ENCODE measurements at places on chromosomes 11 and 22. TPM values are rescaled to one million over a fixed set of nuclear protein-coding genes. Genes with fewer than 3 reads are reported as not detected.

DNA sequence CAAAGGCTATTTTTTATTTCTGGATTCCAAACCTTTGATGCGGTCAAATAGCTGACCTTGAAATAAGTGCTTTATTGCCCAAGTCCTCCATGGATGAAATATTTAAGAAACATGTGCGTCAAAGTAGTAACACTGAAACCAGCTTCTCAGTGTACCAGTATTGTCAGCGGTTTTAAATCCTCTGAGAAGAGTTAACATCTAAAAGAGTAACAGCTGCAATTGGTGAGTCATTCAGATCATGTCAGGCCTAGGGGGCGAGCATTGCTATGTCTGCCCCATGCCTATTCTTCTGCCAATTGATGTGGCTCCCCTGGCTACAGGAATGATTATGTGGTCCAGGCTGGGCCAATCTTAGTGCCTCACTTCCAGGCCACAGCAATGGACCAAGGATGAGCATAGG, 263.3 kb upstream of the SORL1-AS1 start:
- DNase-seq, result no peak

RASL10A gene
- total RNA-seq, result not detected

NAA40 gene
- total RNA-seq, result 4.5 TPM

DNA sequence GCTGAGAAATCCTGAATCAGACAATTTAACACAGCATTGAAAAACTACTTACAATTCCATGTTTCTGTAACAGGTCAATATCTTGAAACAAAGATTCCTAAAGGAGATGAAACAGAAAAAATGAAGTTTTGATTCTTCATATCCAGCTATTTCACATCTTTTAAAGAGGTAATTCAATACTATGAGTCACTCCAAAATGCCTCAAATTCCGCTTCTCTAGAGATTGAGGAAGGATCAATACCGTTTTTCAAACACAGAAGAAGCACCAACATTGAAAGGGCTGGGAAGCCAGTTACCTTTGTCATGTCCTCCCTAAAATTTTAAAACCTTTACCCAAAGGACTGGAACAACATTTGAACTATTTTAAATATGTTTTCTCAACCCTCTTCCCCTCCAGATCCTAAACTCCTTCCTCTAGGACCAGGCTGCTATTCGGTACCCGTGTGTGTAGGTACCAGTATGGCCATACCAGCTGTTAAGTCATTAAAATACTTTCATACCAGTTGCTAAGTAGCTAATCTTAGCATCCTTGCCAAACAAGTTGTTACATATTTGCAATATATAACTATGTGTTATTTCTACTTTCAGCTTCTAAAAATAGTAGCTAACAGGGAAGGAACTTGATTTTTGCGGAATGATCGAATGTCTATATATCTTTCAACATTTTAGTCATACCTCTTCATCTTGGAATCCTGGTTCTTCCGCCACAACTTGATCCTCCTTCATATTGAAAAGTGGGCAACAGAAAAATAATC, 2.3 kb downstream of the DMC1 start:
- peak; percentile 41 for DNase-seq

GRCh38 chr22:17633217-17633997, 4.9 kb upstream of the ATP6V1E1 start:
- DNase-seq, result peak; percentile 98

NFAM1 gene
- not detected for total RNA-seq

GRCh38 chr11:121512468-121513465, 60.0 kb upstream of the SORL1-AS1 start:
- no peak for DNase-seq

CNTN5 gene
- not detected for total RNA-seq

- DNase-seq, result no peak
Measured at GRCh38 chr22:49427941-49428340, 399.7 kb downstream of the BRD1 start.

GRCh38 chr22:19822301-19823117, 32.2 kb downstream of the GNB1L start:
- DNase-seq, result no peak

DEFB131B gene
- total RNA-seq, result not detected

DNA sequence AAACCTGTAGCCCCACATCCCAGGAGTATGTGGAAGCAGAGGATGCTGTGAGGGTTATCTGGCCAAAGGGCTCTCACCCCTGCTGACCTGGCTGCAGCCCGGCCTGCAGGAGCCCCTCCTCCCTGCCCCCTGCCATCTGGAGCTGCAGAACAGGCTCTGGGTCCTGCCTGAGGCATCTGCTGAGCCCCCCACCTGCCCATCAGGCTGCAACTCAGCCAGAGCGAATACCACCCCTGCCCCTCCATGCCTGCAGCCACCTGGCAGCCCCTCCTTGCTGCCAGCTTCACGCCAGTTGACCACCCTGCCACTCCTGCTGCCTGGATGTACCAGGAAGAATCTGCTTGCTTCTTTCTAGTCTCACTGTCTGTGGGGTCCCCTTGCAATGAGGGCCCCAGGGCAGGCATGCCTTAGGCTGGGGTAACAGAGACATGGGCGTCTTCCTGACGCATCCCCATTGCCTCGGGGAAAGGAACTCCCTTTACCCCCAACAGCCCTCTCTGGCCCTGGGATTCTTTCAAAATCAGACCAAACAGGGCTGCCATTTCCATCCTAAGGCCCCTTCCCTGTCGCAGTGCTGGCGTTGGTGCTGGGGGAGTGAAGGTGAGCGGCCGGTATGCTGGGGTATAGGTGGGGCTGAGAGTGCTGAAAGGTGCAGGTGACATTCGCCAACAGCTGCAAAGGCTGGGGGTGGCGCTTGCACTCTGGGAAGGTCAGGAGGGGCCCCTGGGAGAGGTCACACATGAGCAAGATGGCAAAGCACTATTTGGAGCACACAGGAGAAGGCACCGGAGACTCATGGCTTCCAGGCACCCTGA, 1334.6 kb downstream of the TBC1D22A start:
- no peak for DNase-seq

DNA sequence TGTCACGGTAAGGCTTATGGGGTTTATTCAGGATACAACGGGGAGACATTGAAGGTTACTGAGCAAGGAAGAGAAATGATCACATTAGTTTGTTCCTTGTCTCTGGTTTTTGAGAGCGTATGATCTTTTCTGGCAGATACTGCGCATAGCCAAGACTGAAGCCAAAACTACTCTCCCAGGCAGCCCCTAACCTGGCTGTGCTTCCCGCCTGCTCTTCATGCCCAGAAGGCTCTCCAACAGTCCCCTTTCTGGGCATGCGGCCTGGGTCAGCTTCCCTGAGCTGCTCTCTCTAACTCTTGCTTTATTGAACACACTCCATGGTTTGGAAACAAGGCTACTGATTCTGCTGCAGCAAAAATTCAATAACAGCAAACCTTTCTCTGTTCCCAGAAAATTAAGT, 306.6 kb downstream of the BUD13 start:
- DNase-seq, result no peak

GRCh38 chr22:30694171-30694639, 469 bp upstream of the OSBP2 start:
- peak; percentile 13 for DNase-seq

DNA sequence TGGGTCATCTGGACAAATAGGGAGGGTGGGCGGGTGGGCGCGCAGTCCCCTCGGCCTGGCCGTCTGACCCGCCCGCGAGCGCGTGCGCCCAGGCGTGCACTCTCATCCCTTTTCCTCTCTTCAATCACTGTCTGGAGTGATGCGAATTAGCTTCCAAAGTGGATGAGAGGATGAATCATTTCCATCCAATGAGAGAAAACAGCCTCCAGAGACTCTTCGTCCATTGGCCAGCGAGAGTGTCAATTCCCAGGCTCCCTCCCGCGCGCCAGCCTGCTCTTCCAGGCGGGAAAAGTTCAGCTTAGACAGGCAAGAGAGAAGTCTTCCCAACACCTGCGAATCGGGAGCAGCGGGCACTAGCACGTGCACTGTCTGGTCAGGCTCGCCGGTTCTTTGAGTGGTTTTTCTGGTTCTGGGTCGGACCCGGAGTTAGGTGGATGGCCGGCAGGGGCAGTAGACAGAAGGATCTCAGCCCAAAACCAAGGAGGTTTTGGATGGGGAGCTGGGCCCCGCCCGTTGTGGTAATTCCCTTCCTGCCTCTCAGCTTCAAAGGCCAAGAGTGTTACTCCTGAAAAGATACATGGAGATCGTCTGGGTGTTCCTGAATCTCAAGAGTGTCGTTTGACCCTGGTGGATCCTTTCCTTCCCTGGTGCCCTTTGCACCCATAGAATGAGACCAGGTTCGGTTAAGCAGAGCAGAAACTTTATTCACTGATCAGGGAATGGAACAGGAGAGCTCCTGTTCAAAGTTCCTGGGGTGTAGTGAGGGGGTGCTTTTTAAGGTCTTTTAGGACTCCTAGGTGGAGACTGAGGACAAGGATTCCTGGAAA, 33.4 kb upstream of the GLYATL1 start:
- peak; percentile 78 for DNase-seq

- no peak for DNase-seq
Measured at GRCh38 chr11:130469181-130469580, 20.7 kb downstream of the ADAMTS15 start.

MS4A4A gene
- total RNA-seq, result not detected

GRCh38 chr11:112564228-112564955, 303.7 kb upstream of the PLET1 start:
- DNase-seq, result peak; percentile 62

FXYD2 gene
- total RNA-seq, result not detected

C11orf86 gene
- total RNA-seq, result not detected

PATE4 gene
- total RNA-seq, result not detected

- no peak for DNase-seq
Measured at GRCh38 chr11:6646918-6647679, 8.5 kb downstream of the DCHS1 start.
